ENCODE measurements at places on chromosomes 3 and 15.

DNA sequence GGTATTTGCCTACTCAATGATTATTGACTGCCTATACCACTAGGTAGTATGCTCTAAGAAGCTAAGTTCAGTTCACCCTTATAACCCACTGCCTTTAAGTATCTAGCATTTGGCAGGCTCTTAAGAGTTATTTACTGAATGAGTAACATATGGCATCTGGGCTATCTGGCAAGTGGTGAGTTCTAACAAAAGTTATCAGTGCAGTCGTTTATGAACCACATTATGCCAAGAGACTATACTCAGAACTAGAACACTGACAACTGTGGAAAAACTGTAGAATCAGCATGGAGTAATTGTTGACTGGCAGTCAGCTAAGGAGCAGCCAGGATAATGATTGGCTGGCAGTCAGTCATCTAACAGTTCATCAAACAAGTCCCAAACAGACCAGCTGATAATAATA, 25.8 kb downstream of the RAF1 start:
- no peak for DNase-seq

- DNase-seq: no peak
Measured at GRCh38 chr3:119743921-119744320, 38.0 kb upstream of the NR1I2 start.

DNA sequence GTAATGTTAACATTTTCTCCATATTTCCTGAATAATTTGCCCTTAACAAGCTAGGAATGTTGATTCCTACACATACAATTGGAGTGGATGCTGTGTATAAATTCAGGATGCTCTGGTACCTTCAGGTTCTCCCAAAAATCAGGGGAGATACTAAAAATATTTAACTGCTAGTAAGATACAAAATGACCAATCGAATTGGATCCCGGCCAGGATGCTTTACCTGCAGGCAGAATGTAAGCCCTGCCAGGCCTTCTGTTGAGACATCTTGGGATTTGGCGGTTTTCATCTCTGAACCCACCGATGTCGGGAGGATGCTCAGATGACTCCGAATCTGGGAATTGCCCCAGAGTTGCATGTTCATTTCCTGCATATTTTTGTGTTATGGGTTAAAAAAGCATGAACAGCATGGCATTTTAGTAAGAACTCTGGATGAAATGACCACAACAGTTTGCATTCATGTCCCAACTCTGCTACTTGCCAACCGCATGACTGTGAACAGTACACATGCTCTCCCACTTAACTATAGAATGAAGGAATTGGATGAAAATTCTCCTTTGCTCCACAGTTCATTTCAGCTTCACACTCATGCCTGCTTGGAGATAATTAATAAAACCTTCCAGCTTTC, 241.4 kb upstream of the TBL1XR1 start:
- no peak for DNase-seq

- no peak for DNase-seq
Measured at GRCh38 chr3:186386883-186387560, 25.0 kb upstream of the DGKG start.

- no peak for DNase-seq
Measured at GRCh38 chr3:127194601-127195187, 1.8 kb downstream of the PRR23E start.

- DNase-seq: peak; percentile 24
Measured at GRCh38 chr15:74626752-74627692, 11.4 kb downstream of the CLK3 start.

GRCh38 chr3:29453284-29454001, 172.6 kb downstream of the RBMS3 start:
- DNase-seq: peak; percentile 24

- no peak for DNase-seq
Measured at GRCh38 chr3:14880447-14881106, 61.8 kb downstream of the FGD5 start.

DNA sequence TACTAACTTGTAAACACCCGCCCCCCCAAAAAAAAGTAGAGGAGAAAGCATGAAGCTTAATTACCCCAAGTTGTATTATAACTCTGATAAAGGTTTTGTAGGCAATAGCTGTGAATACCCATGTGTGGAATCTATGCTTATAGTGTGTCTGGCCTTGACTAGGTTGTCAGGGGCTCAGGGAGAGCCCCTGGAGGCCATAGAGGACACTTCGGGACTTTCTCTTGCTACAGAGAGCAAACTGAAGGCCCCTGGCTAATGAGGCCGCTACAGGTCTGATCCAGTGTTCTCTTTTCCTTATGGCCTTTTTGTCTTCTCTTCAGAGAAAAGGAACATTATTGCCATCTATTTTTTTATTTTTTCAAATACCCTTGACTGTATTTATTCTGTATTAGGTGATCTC, 19.1 kb upstream of the SCAANT1 start:
- DNase-seq: no peak

DNA sequence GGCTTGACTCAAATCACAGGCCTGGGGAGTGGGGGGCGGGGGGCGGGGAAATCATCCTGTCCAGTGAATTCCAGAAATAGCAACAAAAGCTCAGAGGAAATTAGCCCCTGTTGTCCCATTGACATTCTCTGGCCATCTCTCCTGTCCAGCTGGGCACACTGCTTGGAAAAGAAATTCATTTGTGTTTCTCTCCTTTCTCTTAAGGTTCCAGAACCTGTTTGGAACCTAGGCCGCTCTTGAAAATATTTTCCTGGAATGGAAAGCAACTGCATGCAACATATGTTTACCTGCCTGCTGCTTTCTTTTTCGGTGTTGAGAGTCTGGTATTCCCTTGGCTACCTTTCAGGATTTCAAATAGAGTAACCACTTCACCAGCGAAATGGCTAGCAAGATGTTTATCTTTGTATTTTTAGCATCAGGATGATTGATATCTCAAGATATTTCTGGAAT, 169.0 kb downstream of the GHSR start:
- DNase-seq: no peak

DNA sequence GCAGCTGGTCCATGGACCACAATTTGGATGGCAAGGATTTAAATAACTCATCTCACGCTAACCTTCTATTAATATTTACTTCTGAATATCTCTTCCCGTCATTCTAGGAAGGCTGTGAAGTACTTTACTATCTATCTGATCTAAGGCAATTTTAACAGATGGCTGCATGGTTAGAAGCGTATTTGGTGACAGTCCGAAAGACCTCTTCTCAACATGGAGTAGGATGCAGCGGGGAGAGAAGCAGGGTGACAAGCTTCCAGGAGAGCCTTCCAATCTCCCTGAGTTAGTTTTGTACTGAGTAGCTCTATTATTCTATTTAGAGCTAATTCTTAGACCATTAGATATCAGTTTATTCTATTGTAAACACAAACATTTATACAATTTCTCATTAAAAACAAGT, 309.4 kb downstream of the PLCL2 start:
- DNase-seq: no peak

DNA sequence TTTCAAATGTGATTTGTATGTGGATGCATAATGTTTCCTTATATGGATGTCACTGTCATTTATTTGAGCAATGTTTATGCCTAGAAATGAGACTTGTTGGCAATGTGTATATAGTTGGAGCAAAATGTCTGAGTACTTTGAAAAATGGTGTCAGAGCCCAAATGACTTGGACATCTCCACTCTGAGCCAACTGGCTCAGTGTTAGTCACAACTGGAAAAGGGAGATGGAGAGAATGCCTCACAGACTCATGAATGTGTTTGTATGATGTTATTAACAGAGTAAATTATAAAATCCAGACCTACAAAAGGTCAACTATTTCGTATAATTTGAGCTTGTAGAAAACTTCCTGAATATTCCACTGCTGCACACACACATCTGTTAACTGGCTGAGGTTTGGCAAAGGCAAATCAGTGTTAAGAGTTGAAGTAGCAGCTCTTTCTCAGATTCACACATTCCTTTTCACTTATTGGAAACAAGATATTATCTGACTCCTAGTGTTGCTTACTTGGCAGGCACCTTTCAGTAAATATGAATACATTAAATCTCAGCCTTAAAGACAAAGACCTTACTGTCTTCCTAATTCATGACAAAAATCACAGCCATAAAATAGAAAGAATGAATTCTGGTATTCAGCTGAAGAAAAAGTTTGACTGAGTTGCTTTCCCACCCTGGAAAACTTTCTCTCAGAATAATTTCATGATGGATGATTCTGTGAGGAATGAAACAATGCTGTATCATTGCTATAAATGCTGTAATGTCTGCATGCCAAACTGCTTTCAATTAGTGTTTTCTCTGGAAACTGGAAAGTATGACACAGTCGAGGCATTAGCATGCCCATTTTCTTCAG, 27.0 kb downstream of the ADIPOQ start:
- no peak for DNase-seq

DNA sequence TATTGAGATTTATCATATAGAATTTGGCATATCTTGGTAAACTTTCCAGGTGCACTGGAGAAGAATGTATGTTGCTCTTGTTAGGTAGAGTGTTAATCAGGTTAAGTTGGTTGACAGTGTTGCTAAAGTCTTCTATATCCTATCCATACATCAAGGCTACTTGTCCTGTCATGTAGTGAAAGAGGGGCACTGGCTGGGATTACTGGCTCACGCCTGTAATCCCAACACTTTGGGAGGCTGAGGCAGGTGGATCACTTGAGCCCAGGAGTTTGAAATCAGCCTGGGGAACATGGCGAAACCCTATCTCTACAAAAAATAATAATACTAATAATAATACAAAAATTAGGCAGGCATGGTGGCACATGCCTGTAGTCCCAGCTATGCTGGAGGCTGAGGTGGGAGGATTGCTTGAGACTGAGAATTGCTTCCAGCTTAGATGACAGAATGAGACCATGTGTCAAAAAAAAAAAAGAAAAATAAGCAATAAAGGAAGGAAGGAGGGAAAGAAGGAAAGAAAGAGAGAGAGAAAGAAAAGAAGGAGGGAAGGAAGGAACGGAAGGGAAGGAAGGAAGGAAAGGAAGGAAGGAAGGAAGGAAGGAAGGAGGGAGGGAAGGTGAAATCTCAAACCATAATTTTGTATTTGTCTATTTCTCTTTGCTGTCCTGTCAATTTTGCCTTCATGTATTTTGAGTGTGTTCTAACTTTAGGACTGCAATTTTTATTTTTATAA, 57.4 kb upstream of the IQSEC1 start:
- no peak for DNase-seq

GRCh38 chr3:187878772-187879518, 133.7 kb upstream of the BCL6 start:
- DNase-seq: no peak

DNA sequence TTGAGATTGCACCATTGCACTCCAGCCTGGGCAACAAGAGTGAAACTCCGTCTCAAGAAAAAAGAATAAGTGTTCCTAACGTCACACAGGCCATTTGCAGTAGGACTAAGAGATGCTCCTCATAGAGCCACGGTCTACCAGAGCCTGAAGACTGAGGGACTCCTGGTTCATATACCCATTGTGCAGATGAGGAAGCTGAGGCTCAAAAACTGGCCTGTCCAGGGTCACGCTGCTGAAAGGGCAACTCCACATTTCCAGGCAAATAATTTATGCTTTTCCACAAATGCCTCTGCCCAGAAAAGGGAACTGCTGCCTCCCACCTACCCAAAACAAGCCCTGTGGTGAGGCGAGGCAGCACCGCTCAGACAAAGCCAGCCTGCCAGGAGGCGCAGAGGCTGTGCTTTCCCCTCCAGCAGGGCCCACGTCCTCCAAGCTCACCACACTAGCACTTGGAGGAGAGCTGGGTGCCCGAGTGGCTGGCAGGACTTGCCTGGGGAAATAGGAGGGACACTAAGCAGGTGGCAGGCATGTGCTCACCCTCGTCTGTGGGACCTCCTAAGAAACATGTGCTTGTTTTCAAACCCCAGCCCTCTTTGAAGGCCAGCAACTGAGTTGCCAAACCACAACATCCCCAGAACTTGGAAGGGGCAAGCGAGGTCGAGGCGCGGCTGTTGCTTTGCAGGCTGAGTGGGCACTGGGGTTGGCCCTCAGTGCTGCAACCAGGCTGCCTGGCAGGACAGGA, 195.6 kb downstream of the XXYLT1 start:
- no peak for DNase-seq

- no peak for DNase-seq
Measured at GRCh38 chr3:194032828-194033435, 103.0 kb upstream of the HES1 start.
